ENCODE measurements at places on chromosomes 5 and 9. TPM values are rescaled to one million over a fixed set of nuclear protein-coding genes. Genes with fewer than 3 reads are reported as not detected.

The EDIL3 gene
- not detected for total RNA-seq

The ABLIM3 gene
- total RNA-seq, result 18.5 TPM

DNA sequence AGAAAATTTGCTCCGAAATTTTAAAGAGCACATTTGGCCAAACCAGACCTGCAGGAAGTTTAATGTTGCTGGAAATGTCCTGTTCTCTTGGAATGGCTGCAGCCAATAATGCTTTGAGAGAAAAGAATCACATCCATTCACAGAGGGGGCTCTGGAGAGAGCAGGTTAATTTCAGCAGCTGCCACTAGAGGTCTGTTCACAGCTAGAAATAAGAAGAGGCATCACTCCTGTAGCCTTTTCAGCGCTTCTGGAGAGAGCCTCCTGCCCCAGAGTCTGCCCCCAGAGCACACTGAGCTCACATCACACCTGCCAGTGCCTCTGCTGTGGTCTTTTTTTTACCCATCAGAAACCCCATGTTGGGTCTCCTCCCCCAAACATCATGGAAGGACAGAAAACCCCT is 124.8 kb upstream of the RAD23B start:
- no peak overlapping the region for H3K27ac ChIP-seq
- peaks cover 30% of the 10 kb centered on the region for H3K27me3 ChIP-seq
- no peaks in the 10 kb centered on the region for H3K4me1 ChIP-seq
- peaks cover 6% of the 10 kb centered on the region for H3K36me3 ChIP-seq

DNA sequence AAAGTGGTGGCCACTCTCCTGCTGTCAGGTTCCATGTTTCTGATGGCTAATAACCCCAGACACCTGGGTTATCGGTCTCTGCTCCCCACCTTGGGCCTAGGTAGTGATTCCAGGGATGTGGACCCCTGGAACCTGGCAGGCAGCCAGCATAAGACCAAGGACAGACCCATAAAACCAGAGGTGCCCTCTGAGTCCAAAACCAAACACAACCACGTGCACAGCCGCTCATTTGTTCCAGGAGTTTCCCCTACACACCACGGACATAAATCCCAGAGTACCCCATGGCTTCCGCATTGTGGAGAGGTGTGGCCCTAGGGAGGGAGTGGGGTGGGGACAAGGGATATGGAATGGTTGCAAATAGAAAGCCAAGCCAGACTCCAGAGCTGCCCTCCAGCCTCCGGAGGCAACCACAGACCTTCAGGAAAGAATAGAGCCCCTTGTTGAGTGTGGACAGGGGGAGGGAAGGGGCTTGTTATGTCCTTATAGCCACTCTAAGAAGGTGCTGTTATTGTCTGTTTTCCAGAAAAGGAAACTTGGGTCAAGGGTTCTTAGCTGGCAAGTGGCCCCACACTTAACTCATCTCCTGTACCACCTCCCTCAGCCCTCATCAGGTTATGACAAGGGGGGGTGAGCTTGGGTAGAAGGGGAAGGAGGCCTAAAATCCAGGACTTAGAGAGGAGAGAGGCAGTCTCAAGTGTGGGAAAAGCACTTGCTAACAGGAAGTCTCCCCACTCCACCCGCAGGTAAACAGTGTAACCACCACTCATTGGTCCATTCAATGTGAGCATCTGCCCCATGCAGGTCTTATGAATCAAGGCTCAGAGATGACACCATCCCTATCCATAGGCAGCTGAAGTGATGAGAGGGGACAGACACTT is 23.6 kb upstream of the CYSTM1 start:
- H3K4me1 ChIP-seq, result peaks cover 4% of the 10 kb centered on the region
- no peak for DNase-seq
- H3K27ac ChIP-seq, result peak overlapping the region; percentile 72

- no peak overlapping the region for H3K4me3 ChIP-seq
- DNase-seq, result no peak
- H3K27ac ChIP-seq, result no peak overlapping the region
These were observed 19.1 kb upstream of the KCNMB1 start for GRCh38 chr5:170408226-170408625.

- H3K4me1 ChIP-seq, result no peaks in the 10 kb centered on the region
- no peak overlapping the region for H3K4me3 ChIP-seq
These were observed 996.3 kb downstream of the TAF11L14 start for GRCh38 chr5:18630458-18631045.

DNA sequence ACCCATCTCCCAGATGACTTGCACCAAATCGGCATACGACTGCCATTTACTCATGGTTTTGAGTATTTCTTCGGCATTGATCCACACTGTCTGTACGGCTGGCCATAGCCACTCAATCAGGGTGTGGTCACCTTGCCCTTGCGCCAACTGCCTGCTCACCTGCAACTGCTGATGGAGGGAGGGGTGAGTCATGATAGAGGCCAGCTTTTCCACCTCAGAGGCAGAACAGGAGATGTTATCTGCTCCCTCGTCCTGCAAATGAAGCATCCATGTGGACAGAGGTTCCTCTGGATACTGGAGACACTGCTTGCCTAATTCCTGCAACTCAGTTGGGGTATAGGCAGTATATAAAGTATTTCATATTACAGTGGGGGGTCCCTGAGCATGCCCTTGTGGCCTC is 85.6 kb upstream of the ATP10B start:
- H3K27me3 ChIP-seq, result no peaks in the 10 kb centered on the region
- H3K4me1 ChIP-seq, result no peaks in the 10 kb centered on the region
- no peak overlapping the region for H3K4me3 ChIP-seq
- no peaks in the 10 kb centered on the region for H3K36me3 ChIP-seq

- no peak overlapping the region for H3K4me3 ChIP-seq
- peaks cover 20% of the 10 kb centered on the region for H3K27me3 ChIP-seq
- H3K36me3 ChIP-seq, result no peaks in the 10 kb centered on the region
- H3K4me1 ChIP-seq, result no peaks in the 10 kb centered on the region
- DNase-seq, result no peak
These were observed 43.8 kb downstream of the SPINK5 start for GRCh38 chr5:148107608-148108007.

GRCh38 chr5:167973126-167973525 is 318.3 kb upstream of the WWC1 start:
- H3K36me3 ChIP-seq, result no peaks in the 10 kb centered on the region
- H3K4me3 ChIP-seq, result no peak overlapping the region
- H3K4me1 ChIP-seq, result no peaks in the 10 kb centered on the region
- no peak for DNase-seq

GRCh38 chr9:110007477-110008270 is 200.3 kb downstream of the C9orf152 start:
- no peaks in the 10 kb centered on the region for H3K27me3 ChIP-seq
- H3K4me1 ChIP-seq, result peaks cover 5% of the 10 kb centered on the region
- H3K36me3 ChIP-seq, result peaks cover 5% of the 10 kb centered on the region
